Activated CD8-positive, alpha-beta memory T cell treated with anti-CD3 and anti-CD28 coated beads, Interleukin-2, amount 10 ng/mL, durations not matched to agents 7 days and 5 days (primary cell): ENCODE measurements at places on chromosomes 13 and 19. TPM values are rescaled to one million over a fixed set of nuclear protein-coding genes. Genes with fewer than 3 reads are reported as not detected.

KLK14 gene
- total RNA-seq, result 0.89 TPM

CYP2S1 gene
- total RNA-seq, result 0.19 TPM

PLEKHF1 gene
- 64.1 TPM for total RNA-seq

C19orf18 gene
- 0.33 TPM for total RNA-seq

COL5A3 gene
- not detected for total RNA-seq

SLC10A2 gene
- not detected for total RNA-seq

RNF17 gene
- total RNA-seq, result not detected

FAAP24 gene
- total RNA-seq, result 9.7 TPM

FBN3 gene
- total RNA-seq, result 0.06 TPM

PRKCG gene
- not detected for total RNA-seq
